SK-N-DZ (cell line): ENCODE measurements at places on chromosomes 2 and 18.
A peak's percentile ranks its signal among the peaks of the same experiment; 100 is the strongest.

GRCh38 chr2:46294176-46294836 lies 2.9 kb upstream of the EPAS1 start:
- peak; percentile 35 for DNase-seq

- DNase-seq = no peak
These were observed 11.2 kb downstream of the COPS8 start for GRCh38 chr2:237096911-237097310.

DNA sequence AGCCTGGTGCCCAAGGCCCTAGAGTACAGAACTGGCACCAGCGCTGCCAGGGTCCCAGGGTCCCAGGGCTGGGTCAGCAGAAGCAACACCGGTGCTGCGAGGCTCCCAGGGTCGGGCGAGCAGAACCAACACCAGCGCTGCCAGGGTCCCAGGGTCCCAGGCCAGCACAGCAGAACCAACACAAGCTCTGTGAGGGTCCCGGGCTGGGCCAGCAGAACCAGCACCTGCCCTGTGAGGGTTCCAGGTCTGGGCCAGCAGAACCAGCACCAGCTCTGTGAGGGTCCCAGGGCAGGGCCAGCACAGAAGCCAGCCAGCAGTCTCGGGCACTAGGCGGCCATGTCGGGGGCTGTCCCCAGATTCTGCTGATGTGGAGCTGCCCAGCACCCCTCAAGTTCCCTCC lies 93.1 kb downstream of the GALR1 start:
- DNase-seq = no peak

DNA sequence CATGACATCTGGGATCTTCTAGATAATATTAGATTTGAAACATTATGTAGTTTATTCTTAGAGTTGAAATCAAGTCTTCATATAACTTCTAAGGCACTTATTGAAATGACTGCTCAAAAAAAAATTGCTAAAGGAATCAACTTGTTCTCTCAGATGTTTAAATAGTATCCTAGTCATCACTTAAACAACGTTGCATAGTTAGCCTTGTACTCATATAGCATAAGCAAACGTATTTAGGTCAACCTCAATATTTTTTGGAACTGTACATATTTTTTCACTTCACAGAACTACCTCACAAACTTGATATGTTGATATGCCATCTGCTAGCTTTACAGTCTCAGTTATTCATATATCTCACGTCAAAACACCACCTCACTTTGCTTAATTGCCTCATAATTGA lies 47.1 kb upstream of the CREB1 start:
- no peak for DNase-seq

DNA sequence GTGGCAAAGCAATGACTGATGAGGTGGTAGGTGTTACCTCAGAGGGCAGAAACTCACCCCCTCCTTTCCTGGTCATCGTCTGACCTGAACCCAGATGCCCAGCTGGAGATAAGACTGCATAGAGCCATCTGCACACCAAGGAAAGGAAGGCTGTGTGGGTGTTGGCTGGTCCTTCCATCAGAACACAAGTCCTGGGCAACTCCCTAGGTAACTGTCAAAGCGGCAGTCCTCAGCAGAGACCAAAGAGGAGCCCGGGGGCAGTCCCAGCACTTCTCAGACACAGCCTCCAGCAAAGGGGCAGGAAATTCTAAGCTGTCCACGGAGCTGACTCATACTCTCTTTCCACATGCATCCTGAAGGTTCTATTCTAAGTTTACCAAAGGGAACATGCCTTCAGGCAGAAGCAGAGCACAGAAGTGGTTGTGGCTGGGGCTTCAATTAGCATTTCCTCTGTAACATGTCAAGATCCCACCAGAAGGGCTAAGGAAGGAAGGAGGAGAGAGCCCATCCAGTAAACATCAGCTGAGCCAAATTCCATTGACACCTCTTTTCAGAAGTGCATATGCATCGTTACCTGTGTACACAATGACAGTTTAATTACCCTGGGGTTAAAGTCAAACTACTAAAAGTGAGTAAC lies 54.7 kb downstream of the SPRED2 start:
- no peak for DNase-seq

DNA sequence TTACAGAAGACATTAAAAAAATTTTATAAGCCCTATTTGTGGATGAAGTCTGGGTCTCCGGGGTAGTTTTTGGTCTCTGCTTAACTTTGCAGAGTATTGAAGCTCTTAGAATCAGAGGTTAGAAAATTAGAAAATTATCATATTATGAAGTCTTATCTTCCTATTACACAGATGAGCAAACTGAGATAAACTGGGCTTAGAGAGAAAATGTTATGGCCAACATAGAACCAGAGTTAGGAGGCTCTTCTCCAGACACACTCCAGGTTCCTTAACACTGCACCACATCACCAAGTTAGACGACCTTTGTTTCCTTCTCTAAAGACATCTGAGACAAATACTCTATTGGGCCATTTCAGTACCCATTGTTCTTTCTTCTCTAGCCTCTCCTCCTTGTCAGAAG lies 36.7 kb upstream of the NEB start:
- no peak for DNase-seq

DNA sequence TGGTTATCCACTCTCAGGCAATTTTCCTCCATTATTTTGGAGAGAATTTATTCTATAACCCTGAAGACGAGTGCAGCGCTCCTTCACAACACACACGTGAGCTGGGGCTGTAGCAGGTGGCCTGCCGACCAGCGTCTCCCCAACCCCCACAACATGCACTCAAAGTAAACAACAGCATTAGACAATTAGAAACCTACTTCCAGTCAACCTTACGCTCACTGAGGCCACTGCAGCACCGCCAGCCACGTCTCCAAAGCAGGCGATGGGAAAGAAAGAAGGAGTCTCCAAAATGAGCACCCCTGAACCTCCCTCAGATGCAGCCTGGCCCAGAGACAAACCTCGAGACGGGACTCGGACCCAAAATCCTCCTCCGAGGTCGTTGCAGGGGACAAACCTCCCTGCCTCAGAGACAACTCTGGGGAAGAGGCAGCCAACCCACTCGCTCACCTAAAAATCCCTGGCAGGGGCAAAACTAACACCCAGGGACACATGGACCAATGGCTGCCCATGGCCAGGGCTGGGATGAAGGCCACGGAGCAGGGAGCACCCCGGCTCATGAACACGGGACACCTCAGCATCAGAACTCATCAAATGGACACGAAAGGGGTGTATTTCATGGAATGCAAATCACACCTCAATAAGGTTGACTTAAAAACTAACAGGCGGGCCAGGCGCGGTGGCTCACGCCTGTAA lies 2.6 kb downstream of the SLC66A2 start:
- no peak for DNase-seq

DNA sequence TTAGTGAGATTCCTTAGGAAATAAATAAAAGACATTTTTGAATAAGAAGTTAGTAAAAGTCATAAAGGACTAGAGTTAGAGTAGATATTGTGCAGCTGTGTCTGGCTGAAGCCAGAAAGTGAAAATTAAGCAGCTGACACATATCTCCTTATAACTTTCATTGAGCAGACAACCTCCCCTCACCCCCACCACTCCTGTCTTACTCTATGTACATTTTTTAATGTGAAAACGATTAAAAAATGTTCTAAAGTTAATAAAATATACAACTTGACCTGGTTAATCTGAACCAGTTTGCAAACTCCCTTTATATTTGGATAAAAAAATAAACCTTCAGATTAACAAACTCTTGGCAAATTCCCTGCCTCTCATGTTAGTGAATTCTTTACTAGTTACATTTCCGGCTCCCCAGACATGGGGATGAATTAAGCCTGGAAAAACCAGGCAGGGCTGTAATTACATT lies 462.8 kb downstream of the MEIS1 start:
- peak; percentile 41 for DNase-seq

DNA sequence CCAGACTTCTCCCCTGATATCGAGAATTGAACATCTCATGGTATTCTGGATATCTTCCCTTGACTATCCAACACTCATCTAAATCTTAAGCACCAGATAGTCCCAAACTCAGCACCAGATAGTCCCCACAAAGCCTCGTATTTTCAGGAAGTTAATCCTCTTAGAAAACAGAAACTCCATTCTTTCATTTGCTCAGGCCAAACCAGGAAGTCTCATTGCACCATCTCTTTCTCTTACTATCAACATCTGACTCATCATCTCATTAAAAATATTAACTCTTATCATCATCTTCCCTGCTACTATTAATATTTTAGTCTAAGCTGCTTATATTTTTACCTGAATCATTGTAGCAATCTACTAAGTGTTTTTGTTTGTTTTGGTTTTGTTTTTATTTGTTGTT lies 286.4 kb downstream of the GALNT13 start:
- DNase-seq = no peak

DNA sequence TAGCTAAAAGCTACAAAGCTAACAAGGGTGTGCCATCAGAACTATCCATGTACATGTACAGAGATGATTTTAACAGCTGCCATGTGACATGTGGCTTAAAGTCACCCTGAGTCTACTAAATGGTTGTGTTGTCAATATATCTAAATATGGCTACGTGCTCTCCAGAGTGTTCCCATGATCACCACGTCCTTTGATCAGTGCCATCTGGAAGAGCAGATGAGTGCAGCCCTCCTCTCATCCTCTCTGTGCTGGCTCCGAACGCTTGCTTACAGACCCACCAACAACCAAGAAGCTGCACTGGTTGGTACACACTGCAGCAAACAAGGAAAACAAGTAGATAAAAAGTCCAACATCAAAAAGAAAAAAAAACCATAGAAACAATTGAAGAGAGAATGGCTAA lies 88.6 kb upstream of the NARS1 start:
- DNase-seq = no peak

GRCh38 chr2:217611056-217611455 lies 391.7 kb downstream of the TNS1 start:
- DNase-seq = no peak

DNA sequence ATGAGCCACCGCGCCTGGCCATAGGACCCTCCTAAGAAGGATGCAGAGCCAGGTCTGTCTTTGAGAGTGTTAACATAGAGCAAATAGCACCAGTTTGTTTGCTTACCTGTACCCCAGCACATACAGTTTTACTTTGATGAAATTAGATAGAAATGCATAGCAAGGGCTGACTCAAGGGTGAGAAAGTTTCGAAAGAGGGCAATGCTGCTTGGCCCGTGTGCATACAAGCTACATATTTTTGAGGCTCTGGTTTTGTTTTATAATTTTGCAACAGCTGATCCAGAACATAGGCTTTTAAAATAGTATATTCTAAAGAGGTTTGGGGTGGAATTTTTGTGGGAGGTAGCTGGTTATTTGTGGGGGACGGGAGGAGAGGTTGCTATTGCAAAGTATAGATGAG lies 151.7 kb downstream of the MCFD2 start:
- no peak for DNase-seq

DNA sequence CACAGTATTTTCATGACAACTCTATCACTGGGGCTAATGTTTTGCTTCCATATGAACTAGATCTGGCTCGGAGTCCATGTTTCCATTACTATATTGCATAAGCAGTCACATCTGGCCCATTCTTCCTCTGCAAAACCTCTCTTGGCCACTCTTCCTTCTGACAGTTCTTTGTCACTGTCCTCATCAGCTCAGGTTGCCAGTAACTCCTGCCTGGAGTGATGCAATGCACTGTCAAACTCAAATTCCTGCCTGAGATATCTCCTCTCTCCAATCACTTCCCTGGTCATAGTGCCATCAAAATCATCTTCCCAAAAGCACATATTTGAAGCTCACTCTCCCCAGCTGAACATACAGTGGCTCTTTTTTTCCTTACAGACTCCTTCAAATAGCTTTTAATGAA lies 66.1 kb downstream of the COLEC12 start:
- no peak for DNase-seq
